ENCODE measurements at places on chromosomes 1 and 21. TPM values are rescaled to one million over a fixed set of nuclear protein-coding genes. Genes with fewer than 3 reads are reported as not detected.

GRCh38 chr21:44365251-44365966 is 12.0 kb downstream of the TRPM2 start:
- DNase-seq: no peak

- DNase-seq: no peak
These were observed 87.9 kb upstream of the CSF3R start for GRCh38 chr1:36570478-36571060.

GRCh38 chr1:44532567-44532944 is 127.5 kb downstream of the RNF220 start:
- no peak for DNase-seq

- no peak for DNase-seq
These were observed 664.6 kb upstream of the ADAMTS5 start for GRCh38 chr21:27631471-27631870.

- no peak for DNase-seq
These were observed 11.6 kb downstream of the SCAF4 start for GRCh38 chr21:31720330-31720729.

Gene MATN1
- total RNA-seq: 0.70 TPM
